Spinal cord (tissue), 10 donors: ENCODE measurements at places on chromosomes 3 and 15. TPM values are rescaled to one million over a fixed set of nuclear protein-coding genes. Genes with fewer than 3 reads are reported as not detected.

DNA sequence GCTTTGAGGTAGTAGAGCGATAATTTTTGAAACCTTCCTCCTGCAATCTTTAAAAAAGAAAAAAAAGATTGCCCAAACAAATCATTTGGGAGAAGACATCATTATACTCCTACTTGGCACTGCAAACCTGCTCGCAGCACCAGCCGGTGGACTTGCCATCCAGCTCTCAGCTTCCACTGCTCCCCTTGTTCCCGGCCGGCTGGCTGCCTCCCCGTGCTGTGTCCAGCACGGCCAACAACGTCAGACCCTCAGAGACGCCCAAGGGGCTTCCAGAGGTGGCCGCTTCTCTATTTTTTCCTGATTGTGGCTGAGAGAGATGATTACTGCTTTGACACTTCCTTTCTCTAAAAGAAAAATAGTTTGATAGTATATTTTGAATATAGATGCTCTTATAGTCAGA is 3.0 kb upstream of the BFSP2 start:
- peaks cover 31% of the 10 kb centered on the region for H3K36me3 ChIP-seq
- no peak for DNase-seq
- no peak overlapping the region for H3K27ac ChIP-seq
- no peaks in the 10 kb centered on the region for H3K27me3 ChIP-seq
- H3K4me1 ChIP-seq = peaks cover 16% of the 10 kb centered on the region
- H3K4me3 ChIP-seq = no peak overlapping the region

Gene SCG5
- polyA plus RNA-seq = 291 TPM

DNA sequence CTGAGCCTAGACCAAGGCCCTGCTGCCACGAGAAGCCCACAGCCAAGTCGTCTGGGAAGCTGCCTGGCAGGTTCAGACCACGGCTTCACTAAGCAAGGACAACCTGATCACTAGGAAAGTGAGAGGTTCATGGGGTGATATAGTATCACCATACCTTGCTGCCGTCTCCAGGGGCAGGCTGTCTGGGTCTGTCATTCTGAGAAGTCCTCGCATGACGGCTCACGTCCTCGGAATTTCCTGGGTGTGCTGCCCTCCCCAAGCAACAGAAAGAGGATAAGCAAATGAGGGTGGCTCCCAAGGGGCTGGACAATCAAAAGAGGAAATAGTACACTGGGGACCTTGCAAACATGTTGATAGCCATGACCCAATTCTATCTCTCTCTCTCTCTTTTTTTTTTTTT is 207.4 kb upstream of the IGF1R start:
- H3K36me3 ChIP-seq = no peaks in the 10 kb centered on the region
- no peak for DNase-seq
- H3K27ac ChIP-seq = no peak overlapping the region

DNA sequence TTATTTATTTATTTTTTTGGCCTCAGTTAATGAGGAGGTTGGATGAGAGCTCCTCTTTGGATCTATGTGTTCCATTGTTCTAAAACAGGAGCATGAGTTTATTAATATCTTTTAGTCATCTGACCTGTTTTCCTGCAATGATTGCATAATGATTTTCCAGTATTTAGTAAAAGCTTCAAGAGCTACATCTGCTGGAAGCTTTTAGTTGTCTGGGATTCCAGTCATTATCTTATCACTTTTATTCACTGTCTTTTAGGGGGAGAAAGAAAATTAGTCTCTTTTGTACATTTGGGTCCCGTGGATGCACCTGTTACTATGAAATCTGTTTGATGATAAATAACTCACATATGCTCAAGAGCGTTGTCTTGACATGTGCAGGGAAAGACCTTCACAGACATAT is 1270.0 kb downstream of the ROBO1 start:
- no peaks in the 10 kb centered on the region for H3K4me1 ChIP-seq
- H3K36me3 ChIP-seq = no peaks in the 10 kb centered on the region
- H3K4me3 ChIP-seq = no peak overlapping the region
- no peaks in the 10 kb centered on the region for H3K27me3 ChIP-seq
- H3K27ac ChIP-seq = no peak overlapping the region
- no peak for DNase-seq

Gene ITGA11
- 5.7 TPM for polyA plus RNA-seq

- peak overlapping the region; percentile 96 for H3K27ac ChIP-seq
- peaks cover 11% of the 10 kb centered on the region for H3K4me1 ChIP-seq
- no peaks in the 10 kb centered on the region for H3K27me3 ChIP-seq
These were observed 604 bp downstream of the CCPG1 start for GRCh38 chr15:55407498-55408011.

GRCh38 chr15:79067969-79068368 is 22.6 kb downstream of the RASGRF1 start:
- H3K27ac ChIP-seq = no peak overlapping the region
- H3K36me3 ChIP-seq = peaks cover 3% of the 10 kb centered on the region
- DNase-seq = no peak
- H3K4me1 ChIP-seq = peaks cover 40% of the 10 kb centered on the region
